EL (cell line): ENCODE measurements at places on chromosomes 2 and 18.

DNA sequence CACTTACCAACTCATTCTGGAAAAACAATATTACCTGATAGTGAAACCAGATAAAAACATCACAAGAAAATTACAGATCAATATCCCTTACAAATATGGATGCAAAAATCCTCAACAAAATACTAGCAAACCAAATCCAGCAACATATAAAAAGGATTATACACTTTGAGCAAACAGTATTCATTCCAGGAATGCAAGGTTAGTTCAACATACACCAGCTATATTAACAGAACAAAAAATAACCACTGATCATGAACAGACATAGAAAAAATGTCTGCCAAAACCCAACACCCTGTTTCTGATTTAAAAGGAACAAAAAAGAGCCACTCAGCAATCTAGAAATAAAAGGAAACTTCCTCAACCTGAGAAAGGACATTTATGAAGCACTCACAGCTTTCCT lies 62.1 kb downstream of the TLK1 start:
- DNase-seq: no peak

GRCh38 chr18:31825772-31826171 lies 65.1 kb upstream of the SLC25A52 start:
- DNase-seq: no peak

DNA sequence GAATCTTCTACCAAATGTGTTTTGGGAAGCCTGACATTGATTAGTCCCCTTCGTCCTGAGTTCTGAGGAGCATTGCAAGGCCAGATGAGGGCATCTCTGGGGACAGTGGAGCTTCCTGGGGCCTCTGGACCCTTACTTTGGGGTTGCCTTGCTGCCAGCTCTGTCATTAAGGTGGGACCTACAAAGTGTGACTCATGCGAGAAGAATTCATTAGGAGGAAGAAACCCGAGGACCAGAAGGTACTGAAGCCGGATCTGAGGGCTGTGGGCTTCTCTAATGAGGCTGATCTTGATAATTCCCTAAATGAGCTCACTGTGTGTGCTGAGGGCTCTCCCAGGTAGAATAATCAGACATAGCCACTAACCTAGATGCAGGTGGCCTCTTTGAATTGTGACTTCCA lies 695 bp upstream of the SCYGR2 start:
- peak; percentile 36 for DNase-seq

- DNase-seq: no peak
Measured at GRCh38 chr2:230737300-230737699, 24.7 kb downstream of the CAB39 start.

GRCh38 chr2:231336700-231337099 lies 58.8 kb upstream of the B3GNT7 start:
- DNase-seq: no peak

DNA sequence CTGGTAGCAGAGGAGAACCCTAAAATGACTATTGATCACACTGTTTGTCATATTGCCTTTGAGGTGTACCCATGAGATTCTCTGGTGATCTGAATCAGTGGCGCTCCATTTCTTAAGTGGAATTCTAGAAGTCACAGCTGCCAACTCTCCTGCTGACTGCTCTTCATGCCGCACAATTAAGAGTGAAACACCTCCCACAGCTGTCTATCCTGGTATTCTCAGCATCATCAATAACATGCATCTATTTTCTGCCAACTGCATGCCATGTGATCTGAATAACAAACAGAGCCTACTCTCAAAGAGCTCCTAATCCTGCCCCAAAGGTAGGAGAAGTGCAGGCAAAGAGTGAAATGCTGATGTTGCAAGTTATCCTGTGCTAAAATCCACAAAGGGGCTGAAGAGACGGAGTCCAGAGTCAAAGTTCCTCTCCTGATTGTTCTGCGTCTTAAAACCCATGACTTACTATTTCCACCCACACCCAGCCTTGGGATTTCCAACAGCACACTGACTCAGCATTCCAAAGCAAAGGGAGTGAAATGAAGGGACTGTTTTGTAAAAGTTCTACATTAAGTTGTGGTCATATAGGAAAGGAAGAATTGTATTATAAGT lies 13.7 kb upstream of the DAPL1 start:
- DNase-seq: peak; percentile 52

GRCh38 chr2:43223521-43224001 lies 2.8 kb downstream of the ZFP36L2 start:
- peak; percentile 52 for DNase-seq

GRCh38 chr2:109260886-109261700 lies 132.1 kb downstream of the SH3RF3 start:
- DNase-seq: peak; percentile 28

DNA sequence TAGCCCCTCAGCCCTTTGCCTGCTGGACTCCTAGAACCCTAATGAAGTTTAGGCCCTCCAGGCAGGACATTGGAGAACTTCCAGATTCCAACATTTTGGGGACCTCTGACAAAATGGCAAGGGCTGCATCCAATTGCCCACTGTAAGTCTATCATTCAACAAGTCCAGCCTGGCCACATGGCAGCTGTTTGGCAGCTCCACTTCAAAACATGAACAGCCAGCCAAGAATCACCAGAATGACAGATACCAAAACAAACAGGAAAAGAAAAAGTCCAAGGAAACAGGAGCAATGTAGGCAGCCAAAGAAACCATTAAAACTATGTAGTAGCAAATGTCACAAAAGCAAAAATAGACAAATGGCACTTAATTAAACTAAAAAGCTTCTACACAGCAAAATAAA lies 25.5 kb downstream of the SLC4A5 start:
- DNase-seq: no peak

DNA sequence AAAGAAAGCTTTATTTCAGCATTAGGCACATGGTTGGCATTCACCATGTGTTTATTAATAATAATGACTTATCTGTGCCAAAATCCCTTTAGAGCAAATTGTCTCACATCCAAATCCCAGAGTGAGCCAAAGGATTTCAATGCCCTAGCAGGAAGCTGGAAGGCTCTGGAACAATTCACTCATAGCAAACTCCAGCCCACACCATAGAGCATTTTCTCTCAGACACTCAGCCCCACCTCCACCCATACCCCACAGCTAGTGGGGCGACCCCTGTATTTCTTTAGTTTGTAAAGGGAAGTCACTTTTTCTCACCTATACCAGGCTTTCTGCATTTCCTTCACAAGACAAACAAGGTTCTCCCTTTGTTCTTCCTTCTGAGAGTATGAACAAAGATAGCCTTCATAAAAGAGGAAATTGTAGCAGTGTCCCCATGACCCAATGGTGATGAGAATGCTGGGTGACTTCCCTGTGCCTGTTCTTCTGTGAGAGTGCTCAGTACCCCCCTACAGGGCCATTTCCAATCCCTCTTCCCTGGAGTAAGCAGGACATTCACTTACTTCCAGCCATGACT lies 100.1 kb upstream of the APCDD1 start:
- no peak for DNase-seq

- DNase-seq: no peak
Measured at GRCh38 chr18:36337679-36338402, 40.3 kb downstream of the FHOD3 start.

DNA sequence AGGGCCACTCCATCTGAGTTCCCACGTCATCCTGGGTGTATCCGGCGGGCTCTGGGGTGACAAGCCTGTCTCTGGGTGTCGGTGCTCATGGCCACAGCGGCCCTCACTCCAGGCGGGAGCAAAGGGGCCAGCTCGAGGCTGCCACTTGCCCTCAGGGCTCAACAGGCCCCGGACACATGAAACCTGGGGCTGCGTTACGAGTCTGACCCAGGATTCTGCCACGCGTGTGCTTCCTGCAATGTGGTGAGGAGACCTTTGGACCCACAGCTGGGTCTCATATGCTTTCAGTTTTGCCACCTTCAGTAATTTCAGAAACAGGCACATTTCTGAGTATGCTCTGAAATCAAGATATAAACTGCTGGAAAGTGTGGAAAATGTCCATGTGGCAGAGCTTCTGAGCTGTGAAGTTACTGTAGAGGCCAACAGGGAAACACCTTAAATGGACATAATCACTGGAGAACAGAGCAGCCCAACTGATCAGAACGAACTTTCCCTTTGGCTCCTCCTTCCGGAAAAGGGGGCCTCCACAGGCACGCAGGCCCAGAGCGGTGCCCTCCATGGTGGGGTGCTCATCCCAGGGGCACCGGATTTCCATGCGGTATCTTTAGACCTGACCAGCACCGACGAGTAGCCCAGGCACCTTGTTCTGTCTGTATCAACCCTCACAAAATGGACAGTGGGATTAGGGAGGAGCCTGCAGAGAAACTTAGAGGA lies 14.1 kb downstream of the PER2 start:
- DNase-seq: no peak

DNA sequence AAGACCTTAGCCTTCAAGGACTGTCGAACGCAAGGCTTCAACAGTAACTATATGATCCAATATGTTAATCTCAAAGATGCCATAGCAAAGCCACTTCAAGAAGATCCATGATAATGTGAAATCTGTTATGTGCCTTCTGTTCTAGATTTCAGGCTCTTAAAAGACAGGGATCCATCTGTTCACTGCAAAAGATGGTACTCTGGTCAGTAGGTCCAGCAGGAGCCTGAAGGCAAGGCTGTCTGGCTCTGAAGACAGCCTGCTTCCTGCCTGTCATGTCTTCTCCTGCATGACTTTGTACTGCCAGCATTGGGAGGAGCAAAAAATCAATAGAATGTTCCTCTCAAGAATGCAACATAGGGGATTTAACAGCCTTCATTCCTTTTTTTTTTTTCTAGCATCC lies 270.8 kb upstream of the PARD3B start:
- DNase-seq: no peak

DNA sequence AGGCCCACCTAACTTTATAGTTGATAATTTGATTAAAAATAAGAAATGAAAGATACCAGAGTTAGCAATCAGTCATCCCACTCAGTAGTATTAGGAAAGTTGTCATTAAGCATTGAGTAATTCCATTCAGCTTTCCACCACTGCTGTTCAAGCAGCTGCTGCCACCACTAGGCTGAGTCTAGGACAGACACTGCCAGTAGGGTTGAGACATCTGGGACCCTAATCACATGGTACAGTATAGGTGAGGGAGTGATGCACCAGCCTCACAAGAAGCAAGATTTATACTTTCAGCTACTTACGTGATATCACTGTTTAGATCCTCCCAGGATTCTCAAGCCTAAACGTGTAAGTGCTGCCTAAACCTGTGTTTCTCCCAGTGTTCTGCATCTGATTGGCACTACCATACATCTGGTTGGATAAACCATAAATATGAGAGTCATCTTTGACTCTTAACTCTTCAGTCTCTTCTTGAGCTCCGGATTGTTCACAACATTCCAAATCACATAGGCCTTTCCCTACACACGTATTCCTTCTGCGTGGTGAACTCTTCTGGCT lies 3.2 kb downstream of the UBXN4 start:
- peak; percentile 56 for DNase-seq

- DNase-seq: no peak
Measured at GRCh38 chr18:46809145-46809544, 52.3 kb upstream of the ST8SIA5 start.

DNA sequence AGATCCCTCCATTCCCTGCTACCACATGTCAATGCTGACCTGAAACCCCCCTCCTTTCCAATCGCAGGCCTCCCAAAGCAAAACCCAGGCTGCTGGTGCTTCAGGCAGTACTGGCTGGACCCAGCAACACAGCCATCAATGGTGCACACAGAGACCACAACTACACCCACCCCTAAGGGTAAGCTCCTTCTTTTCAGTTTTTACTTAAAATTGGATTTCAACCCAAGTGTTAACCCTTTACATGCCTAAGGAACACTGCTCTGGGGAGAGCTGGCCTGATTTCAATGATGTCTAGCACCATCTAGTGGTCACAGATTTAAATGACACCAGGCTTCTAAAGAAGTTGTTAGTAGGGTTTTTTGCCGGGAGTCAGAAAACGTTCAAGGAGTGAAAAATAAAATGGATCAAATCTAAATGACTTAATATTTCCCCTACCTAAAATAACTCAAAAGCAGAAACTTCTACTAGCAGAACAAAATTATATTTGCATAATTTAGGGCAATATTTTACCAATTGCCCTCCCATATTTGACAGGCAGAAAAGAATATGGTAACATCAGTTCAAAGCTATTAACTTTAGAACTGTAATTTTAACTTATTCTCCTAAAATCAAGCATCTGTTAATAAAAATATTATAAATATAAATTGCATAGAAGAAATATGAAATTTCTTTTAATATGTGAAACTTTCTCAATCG lies 24.6 kb downstream of the FECH start:
- peak; percentile 49 for DNase-seq

- DNase-seq: no peak
Measured at GRCh38 chr2:236588932-236589592, 19.4 kb downstream of the ACKR3 start.

- peak; percentile 59 for DNase-seq
Measured at GRCh38 chr2:143264851-143265250, 135.6 kb downstream of the ARHGAP15 start.
